Foreskin fibroblast (primary cell): ENCODE measurements at places on chromosomes 2 and 18.

- DNase-seq = no peak
Measured at GRCh38 chr2:222751238-222751637, 79.8 kb downstream of the MOGAT1 start.

GRCh38 chr18:47618758-47619157, 311.7 kb downstream of the SMAD2 start:
- no peak for DNase-seq

- DNase-seq = no peak
Measured at GRCh38 chr2:9243357-9243756, 36.7 kb downstream of the ASAP2 start.

DNA sequence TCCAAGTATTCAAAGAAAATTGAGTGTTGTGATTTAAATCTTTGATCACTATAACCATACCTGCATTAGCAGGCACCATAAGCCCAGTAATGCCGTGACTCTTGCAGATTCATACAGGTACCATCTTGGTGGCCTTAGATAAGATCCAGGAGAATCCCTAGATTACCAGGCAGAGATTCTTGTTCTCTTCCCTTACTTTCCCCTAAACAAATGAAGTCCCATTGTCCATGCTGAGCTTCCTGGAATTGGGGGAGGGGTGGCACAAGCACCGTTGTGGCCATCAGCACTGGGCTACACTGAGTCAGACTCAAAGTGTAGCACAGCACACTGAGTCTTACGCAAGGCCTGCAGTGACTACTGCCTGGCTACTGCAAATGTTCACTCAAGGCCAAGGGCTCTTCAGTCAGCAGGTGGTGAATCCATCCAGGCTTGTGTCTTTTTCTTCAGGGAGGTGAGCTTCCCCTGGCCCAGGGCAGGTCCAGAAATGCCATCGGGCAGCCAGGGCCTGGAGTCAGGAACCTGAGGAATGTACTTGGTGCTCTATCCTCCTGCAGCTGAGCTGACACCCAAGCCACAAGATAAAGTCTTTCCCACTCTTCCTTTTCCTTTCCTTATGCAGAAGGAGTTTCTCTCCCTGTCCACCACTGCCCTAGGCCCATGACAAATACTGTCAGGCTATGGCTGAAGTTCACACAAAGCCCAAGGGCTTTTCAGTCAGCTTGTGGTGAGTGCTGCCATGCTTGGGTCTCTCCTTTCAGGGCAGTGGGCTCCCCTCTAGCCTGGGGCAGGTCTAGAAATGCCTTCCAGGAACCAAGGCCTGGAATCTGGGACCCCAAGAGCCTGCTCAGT, 52.6 kb downstream of the CD28 start:
- DNase-seq = peak; percentile 92

GRCh38 chr18:5145168-5145825, 51.8 kb downstream of the AKAIN1 start:
- no peak for DNase-seq

DNA sequence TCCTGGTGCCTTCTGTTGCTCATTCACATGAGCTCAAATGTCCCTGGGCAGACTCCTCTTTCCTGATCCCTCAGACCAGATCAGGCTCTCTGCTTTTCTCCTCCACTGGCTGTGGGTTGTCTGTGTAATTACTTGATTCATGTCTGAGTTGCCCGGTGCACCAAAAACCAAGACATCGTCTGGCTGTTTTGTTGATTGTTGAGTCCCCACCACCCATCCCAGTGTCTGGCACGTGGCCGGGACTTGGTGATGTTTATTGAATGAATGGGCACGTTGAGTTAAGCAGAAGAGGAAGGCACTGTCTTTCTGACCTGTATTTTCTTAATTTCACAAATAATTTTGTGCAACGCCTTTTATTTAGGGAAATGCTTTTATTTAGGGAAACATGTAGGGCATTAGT, 499.1 kb upstream of the HS6ST1 start:
- DNase-seq = no peak
